NCI-H510A (cell line): ENCODE measurements at places on chromosomes 12 and 14.

GRCh38 chr14:59657769-59658168, 81.2 kb upstream of the CCDC175 start:
- DNase-seq, result no peak

DNA sequence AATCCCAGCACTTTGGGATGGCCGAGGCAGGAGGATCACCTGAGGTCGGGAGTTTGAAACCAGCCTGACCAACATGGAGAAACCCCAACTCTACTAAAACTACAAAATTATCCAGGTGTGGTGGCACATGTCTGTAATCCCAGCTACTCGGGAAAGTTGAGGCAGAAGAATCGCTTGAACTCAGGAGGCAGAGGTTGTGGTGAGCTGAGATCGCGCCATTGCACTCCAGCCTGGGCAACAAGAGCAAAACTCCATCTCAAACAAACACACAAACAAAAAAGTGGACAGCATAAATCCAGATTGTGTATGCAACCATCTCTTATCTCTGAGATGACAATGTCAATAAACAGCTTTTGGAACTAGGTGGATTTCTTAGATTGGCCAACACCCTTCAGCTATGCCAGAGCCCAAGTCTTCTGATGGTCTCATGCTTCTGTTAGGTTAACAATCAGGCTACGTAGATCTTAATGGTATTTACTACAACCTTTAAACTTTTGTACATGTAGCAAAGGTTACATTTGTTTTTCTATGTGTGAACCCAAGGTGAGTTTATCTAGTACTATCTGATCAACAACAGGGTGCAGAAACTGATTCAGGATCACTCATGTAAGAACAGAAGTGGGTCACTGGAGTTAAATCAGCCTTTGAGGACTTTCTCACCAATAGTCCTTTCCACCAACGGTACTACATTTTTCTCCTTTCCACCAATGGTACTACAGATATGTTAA, 73.7 kb downstream of the DUSP16 start:
- DNase-seq, result no peak

- no peak for DNase-seq
Observed at GRCh38 chr14:86575141-86575540, 1045.2 kb downstream of the FLRT2 start.

- DNase-seq, result no peak
Observed at GRCh38 chr12:34298176-34298970, 276.1 kb downstream of the ALG10 start.

DNA sequence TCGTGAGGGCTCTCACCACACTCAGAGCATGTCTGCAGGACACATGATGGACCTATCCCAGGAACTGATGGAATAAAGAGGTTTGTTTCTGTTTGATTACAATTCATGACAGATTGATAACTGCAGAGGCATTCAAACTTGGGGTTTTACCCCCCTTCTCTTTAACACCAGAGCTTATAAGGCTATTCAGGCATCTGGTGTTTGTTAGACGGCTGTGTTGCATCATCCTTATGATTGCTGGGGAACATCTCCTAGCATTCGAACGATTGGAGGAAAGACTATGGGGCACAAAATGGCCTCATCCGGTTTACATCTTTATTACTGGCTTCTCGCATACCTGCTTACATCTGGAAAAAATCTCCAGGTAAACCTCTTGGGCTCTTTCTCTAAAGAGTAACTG, 191.8 kb downstream of the MSRB3 start:
- DNase-seq, result no peak

GRCh38 chr12:30796891-30797371, 42.2 kb upstream of the CAPRIN2 start:
- no peak for DNase-seq

GRCh38 chr12:50016501-50017475, 8.5 kb downstream of the RACGAP1 start:
- no peak for DNase-seq

- no peak for DNase-seq
Observed at GRCh38 chr12:102833687-102834441, 83.2 kb downstream of the PAH start.

- DNase-seq, result no peak
Observed at GRCh38 chr12:106331599-106331998, 25.9 kb upstream of the POLR3B start.

DNA sequence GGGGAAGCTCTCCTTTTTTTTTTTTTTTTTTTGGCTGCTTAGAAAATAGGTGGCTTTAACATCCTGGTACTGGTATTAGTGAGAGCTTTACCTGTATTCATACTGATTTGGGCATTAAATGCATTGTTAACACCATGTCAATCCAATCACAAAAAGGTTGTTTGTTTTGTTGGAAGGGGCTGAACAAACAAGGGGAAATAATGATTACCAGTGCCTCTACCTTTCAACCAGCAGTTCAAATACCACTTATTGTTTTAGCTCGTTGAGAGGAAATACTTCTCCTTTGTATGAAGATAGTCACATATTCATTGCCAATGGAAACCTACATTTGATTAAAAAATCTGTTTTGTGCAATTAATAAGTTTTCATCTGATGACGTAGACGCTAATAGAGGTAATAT, 72.9 kb downstream of the MIPOL1 start:
- DNase-seq, result no peak

GRCh38 chr12:48852734-48853688, 1.0 kb upstream of the DDX23 start:
- DNase-seq, result peak; percentile 34

GRCh38 chr12:114500775-114501473, 95.0 kb upstream of the TBX5 start:
- DNase-seq, result no peak

GRCh38 chr12:20309504-20310148, 58.7 kb upstream of the PDE3A start:
- DNase-seq, result no peak

DNA sequence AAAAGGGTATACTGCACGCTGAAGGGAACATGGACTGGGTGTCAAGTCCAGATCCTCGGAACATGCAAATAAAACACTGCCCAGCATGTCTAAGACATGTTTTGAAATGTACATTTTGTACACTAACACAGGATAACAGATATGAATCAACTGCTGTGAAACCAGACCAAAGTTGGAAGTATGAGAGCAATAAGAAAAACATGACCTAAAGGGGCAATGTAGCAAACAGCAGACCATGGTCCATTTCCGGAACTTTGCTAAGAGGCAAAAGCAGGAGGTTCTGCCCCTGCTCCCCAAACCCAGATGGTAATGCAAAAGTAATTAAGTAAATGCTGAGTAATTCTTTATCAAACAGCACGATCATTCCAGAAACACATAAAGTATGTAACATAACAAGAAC, 125.2 kb downstream of the SLC25A21 start:
- no peak for DNase-seq
